ENCODE measurements at places on chromosomes 12 and 14.

- peak; percentile 59 for DNase-seq
Observed at GRCh38 chr14:23294734-23295561, 7.7 kb downstream of the PPP1R3E start.

GRCh38 chr12:128920468-128920867 lies 67.2 kb downstream of the GLT1D1 start:
- DNase-seq, result no peak

GRCh38 chr12:26196421-26196716 lies 996 bp downstream of the SSPN start:
- no peak for DNase-seq

DNA sequence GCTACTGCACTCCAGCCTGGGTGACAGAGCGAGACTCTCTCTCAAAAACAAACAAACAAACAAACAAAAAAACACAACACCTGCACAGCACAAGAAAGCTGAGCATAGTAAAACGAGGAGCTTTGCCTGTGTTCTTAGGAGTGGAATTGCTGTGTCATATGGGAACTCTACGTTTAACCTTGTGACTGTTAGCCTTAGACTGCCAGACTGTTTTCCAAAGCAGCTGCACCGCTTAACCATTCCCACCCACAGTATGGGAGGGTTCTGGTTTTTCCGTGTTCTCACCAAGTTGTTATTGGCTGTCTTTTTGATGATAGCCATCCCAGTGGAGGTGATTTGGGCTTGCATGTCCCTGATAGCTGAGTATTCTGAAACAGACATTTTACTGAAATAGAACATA lies 9.2 kb downstream of the WNT5B start:
- no peak for DNase-seq

GRCh38 chr12:29673346-29673745 lies 110.4 kb downstream of the TMTC1 start:
- no peak for DNase-seq

DNA sequence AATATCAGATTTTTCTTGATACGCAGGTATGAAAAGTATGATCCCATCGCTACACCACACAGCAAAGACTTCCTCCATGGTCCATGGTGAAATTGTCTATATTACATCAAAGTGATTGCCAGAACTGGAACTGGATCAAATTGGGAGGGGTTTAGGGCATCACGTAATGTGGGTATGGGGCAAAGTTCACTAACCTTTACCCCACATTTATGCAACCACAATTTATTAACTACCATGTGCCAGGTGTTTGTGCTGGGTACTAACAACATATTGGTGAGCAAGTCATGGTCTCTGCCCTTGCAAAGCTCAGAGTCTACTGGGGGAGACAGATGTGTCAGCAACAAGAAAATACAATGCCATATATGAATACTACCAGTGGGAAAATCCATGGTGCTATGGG lies 258.9 kb downstream of the SUDS3 start:
- DNase-seq, result no peak

GRCh38 chr12:109716092-109716479 lies 2.5 kb downstream of the FAM222A start:
- DNase-seq, result no peak

GRCh38 chr14:64645220-64645892 lies 58.9 kb upstream of the PLEKHG3 start:
- no peak for DNase-seq

GRCh38 chr12:93722835-93723567 lies 45.8 kb downstream of the CRADD start:
- no peak for DNase-seq

DNA sequence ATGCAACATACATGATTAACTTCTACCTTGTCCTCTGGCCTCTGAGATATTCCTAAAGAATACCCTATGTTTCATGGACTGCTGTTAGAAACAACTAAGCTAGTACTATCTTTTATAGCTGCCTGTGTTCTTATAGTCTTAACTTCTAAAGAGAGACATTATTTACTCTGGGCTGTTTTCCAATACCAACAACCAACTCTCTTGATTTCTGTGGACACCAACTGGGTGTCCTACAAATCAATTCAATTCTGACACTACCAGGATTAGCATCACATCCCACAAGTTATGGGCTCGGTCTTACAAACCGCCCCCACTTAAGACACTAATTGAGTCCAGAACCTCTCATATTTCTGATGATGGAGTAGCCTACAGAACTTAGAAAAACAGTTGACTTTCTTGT lies 8.3 kb downstream of the XPOT start:
- no peak for DNase-seq

GRCh38 chr14:100122481-100123223 lies 36.8 kb downstream of the DEGS2 start:
- no peak for DNase-seq

DNA sequence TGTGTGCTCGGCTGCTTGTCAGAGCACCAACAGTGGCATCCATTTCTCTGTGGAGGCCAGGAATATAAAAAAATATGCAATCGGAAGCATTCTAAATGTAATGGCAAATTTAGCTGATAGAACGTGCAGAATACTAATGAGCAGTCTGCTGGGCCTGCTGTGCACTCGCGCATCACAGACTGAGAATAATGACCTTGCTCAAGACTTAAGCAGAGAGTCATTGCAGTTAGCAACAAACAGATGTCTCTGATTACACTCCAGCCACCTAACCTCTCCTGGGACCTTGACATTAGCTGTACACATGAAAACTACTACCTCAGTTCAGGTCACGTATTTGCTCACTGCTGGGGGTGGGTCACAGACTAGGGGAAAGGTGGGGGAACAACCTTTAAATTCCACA lies 269.2 kb upstream of the DAAM1 start:
- no peak for DNase-seq

GRCh38 chr14:103231376-103232019 lies 102.5 kb upstream of the EIF5 start:
- DNase-seq, result no peak

DNA sequence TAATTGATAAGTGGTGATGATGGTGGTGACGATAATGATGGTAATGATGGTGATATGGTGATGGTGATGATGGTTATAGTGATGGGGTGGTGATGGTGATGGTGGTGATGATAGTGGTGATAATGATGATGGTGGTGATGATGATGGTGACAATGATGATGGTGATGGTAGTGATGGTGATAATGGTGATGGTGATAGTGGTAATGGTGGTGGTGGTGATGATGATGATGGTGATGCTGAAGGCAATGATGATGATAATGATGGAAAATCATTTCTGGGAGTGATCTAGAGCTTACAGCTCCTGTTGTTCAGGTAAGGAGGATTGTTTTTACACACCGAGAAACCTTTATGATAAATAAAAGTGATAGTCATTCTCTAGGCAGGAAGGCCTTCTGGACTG lies 33.9 kb downstream of the CCDC63 start:
- no peak for DNase-seq

GRCh38 chr14:62117751-62118105 lies 355.5 kb downstream of the SNAPC1 start:
- no peak for DNase-seq

- DNase-seq, result no peak
Observed at GRCh38 chr12:14403711-14404196, 38.3 kb downstream of the ATF7IP start.

All from stimulated activated CD4-positive, alpha-beta T cell treated with anti-CD3 and anti-CD28 coated beads, Interleukin-4, amount 100 ng/mL, for 24 hours (primary cell).